ENCODE measurements at places on chromosomes 1 and 21.

DNA sequence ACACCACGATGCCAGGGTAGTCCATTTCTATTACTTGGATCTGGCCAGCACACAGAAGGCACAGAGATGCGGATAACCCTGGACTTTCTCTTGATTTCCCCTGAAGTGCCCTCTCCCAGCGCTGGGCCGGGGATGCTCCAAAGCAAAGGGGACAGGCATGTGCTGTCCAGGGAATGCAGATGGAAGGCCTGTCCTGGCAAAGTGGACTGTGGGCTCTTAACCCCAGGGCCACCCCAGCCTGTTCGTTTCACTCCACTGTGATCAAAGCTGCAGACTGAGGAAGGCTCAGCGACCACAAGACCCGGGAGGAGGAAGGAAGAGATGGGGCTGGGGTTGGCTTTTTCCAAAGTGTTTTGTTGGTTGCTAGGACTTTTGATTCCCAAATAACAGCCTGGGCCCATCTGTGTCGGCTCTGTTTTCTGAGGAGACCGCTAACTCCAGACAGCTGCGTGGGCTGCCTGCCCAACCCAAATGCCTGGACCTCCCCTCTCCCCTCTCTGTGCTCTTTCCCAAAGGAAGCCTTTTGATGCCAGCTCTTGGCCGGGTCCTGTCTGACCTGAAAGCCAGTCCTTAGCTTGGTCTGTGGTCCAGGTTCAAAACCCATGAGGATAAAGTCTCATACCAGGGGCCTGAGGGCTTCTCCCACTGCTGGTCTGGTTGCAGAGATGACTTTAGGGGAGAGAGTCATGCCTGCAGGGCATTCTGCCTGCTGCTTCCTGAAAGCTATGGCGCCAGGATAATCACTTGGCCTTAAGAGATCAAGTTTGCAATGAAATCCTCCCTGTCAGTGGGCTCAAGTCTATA is 119.6 kb upstream of the CD34 start:
- DNase-seq, result peak; percentile 71

GRCh38 chr1:79614762-79615161 is 608.2 kb upstream of the ADGRL4 start:
- no peak for DNase-seq

- no peak for DNase-seq
These were observed 12.8 kb upstream of the RGS2 start for GRCh38 chr1:192795916-192796618.

DNA sequence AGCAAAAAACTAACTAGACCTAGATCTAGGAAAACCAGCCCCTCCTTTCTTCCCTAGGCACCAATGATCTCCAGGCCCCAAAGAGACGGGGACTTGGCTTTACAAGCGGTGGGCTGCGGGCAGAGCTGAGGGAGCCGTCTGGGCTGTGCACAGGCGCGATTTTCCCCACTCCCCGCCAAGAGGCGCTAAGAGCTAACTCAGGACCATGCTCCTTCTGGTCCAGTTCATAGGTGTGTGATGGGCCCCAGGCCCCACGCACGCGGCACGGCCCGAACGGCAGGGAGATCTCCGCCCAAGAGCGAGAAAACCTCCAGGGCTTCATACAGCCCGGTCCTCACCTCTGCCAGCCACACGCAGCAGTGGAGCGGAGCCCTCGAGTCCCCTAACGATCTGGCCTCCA is 7.5 kb upstream of the GPR153 start:
- no peak for DNase-seq

GRCh38 chr1:209866201-209866600 is 38.4 kb downstream of the UTP25 start:
- no peak for DNase-seq

GRCh38 chr1:14514739-14515138 is 83.7 kb upstream of the KAZN start:
- DNase-seq, result no peak

- no peak for DNase-seq
These were observed 92.1 kb upstream of the SLC44A3 start for GRCh38 chr1:94727846-94728715.

DNA sequence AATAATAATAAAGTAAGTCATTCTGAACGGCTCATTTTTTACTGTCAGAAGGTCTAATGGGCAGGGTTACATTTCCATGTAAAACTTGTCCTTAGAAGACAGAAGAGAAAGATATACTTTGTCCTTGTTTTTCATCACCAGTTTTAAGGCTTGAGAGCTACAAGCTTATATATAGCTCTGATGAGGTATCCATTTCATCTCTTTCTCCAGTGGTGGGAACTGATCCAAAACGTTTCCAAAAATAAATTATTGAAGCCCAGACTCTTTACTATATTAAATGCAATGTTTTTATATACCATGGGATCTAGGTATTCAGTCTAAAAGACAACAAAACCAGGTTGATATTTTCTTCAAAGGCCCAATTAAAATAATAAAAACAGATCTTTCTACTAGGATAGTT is 8.7 kb downstream of the B3GALNT2 start:
- DNase-seq, result no peak

- no peak for DNase-seq
These were observed 144.7 kb downstream of the GRIK3 start for GRCh38 chr1:36889478-36890226.

DNA sequence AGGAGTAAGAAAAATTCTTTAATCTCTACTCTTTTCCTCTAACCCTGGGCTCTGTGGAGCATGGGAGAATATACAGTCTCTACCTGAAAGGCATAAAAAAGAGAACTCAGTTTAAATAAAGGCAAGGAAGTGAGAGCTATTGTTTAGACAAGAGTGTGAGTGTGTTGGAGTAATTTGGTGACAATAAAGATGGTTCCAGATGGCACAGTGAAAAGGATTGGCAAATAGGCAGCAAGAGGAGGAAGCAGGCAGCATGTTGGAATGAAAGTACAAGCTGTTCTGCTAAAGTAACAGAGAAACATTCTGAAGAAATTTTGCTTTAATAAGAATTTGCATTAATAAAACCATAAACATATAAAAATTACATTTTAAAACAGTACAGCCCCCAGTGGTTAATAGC is 163.4 kb downstream of the DNM3 start:
- DNase-seq, result no peak

DNA sequence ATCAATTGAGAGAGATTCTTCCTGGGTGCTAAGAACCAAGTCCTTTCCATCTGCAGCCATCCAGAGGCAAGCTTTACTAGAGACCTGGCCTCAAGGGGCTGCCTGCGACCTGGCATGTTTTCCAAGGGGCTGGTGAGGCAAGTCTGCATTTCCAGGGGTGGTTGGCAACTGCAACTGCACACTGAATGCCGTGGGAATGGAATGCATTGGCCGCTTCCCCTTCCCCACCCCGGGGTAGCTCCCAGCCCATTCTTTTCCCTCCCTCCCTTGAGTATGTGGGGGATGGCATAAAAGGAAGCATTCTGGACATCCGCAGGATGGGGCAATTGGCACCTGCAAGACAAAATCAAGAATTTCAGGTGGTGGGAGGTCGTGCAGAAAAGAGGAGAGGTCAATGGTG is 155.1 kb downstream of the IGSF21 start:
- no peak for DNase-seq

DNA sequence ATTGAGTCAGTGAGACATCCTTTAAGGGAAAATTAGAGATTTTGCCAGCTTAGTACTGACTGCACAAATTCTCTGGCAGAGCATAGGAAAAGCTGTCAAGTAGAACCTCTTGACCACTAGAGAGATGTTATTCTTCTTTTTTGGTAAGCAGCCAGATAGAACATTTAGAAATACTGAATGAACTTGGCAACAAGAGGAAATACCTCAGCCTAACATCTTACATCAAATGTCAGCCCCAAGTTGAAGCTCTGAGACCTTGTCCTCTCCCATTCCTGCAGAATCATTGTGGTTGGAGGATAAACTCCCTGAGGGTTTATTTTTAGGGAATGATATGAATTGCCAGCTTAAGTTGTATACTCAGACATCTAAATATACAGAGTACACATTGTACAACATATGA is 53.5 kb downstream of the MIGA1 start:
- no peak for DNase-seq

DNA sequence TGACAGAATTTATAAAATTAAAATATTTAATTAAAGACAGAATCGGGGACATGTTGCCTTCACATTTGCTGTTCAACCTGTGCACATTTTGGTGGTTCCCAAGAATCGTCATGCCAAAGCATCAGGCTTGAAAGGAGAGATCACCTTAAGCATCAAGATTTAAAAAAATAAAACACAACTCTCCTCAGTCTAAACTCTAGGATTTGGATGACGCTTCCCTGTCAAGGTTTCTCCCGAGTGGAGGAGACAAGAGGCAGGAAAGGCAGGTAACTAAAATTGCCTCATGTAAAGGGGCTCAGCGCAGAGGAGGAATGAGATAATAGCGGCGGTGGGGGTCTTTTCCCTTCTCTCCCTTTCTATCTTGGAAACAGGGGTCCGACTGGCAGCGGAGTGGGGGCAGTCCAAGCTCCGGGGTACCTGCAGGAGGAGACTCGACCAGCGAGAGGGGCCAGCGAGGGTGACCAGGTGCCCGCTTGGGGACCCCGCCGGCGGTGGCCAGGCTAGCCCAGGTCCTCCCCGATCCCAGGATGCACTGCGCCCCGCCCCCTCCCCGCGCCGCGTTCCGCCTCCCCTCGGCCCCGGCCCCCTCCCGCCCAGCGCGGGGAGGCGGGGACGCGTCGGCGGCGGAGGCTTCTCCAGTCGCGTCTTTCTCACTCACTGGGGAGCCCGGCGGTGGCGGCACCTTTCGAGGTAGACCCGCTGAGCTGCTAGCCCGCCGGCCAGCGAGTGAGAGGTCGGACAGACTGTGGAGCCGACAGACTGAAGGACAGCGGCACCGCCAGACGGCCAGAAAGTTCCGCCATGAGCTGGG is at the start of gene FNBP1L:
TSS of gene FNBP1L (plus strand) at position 638 of the 811 bp plus-strand sequence. CDS start at position 802, 164 bp downstream.
- peak; percentile 92 for DNase-seq

DNA sequence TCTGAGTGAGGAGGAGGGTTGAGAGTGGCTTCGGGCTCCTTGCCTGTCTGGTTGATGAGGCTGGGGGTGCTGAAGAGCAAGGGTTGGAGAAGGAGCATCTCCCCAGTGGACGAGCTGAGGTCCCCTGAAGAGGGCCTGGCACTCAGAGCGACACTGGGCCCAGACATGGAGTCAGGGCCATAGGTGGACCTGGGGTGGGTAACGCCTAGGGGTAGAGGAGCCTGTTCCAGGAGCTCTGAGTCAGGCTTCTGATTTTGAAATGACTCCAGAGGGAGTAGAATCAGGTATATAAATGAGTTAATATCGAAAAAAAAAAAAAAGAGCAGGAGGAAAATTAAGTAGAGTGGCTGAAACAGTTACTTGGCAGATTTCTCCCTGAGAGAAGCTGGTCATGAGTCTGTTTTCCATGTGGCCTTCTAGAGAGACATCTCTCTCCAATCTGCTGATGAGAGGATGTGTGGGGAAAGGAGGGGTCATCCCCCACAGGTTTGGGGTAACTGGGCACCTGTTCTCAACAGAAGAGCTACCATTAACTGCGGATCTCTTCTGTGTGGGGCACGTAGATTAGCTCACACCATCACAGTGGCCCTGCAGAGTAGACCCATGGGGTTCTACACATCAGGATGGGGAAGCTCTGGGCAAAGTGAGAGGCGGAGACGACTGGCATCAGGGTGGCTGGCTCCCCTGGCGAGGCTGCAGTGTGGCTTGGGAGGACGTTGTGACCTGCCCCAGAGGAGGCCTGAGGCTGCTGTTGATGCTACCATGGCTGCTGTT is 115.5 kb downstream of the DHRS3 start:
- no peak for DNase-seq

GRCh38 chr1:220182656-220183055 is 88.7 kb downstream of the IARS2 start:
- DNase-seq, result no peak

GRCh38 chr1:8373581-8374241 is 55.8 kb downstream of the SLC45A1 start:
- DNase-seq, result no peak

- DNase-seq, result peak; percentile 75
These were observed 2.4 kb downstream of the ARID1A start for GRCh38 chr1:26697978-26698849.

- DNase-seq, result no peak
These were observed 363.7 kb downstream of the MATN1 start for GRCh38 chr1:30359539-30360220.

- no peak for DNase-seq
These were observed 35.6 kb upstream of the PUM1 start for GRCh38 chr1:31101147-31101502.

DNA sequence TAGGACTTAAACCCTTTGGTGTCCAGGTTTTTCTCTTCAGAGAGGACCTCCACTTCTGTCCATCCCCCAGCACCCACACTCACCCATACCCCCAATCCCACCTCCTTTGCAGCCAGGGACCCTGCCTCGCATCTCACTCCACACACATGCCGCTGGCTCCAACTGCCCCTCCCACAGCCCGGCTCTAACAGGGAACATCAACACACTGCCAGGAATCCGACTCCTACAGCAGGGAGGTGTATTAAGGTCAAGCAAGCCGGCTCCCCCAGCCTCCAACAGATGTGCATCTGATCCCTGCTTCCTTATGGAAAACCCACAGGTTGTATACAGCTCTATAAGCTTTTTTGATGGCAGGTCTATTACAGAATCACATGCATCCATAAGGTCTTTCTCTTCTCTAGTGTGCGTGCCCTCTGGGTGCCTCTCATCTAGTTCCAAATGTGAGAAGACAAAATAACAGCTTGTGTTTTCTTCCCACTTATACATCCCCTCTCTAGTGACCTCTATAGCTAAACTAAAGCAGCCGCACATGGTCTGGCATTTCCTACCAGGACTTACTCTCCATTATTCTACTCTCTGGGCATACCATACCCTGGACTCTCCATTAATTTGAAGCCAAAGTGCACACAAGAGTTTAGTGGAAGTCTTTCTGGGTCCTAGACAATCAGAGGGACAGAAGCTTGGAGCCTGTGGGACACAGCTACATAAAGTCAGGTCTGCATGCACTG is 16.3 kb downstream of the PIK3C2B start:
- DNase-seq, result no peak

GRCh38 chr21:37459575-37459974 is 93.0 kb downstream of the DYRK1A start:
- no peak for DNase-seq

DNA sequence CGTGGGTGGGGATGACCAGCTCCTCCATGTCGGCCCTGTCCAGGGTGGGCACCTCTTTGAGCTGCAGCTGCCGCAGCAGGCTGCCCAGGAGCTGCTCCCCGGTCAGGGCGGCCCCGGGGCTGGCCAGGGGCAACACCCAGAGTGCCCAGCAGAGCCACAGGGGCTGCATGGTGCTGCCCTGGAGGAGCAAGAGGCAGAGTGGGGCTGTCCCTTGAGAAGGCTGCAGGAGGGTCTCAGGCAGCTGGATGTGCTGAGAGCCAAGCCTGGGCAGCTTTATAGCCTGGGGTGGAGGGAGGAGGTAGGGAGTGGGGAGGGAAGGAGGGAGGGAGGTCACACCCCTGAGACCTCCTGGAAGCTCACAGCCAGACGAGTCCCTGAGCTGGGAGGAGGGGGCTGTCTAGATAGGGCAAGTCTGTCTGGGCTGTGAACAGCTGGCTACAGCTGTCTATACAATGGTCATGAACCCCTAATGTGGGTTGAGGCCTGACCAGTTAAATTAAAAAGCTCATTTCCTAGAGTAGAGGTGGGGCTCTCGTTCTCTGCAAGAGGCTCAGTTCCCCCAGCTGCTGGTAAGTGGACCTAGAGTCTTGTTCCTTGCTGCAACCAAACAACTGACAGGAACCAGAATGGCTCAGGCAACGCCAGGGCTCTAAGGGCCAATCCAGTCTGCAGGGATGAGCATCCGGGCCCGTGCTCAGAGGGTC is at the start of gene LEFTY1:
TSS of gene LEFTY1 (minus strand) at position 249 of the 704 bp plus-strand sequence. CDS start at position 169, 80 bp downstream.
- DNase-seq, result no peak

- no peak for DNase-seq
These were observed 952.8 kb upstream of the ADGRL2 start for GRCh38 chr1:80847904-80848303.
